SJCRH30 (cell line): ENCODE measurements at places on chromosomes 2 and 18. TPM values are rescaled to one million over a fixed set of nuclear protein-coding genes. Genes with fewer than 3 reads are reported as not detected.

GRCh38 chr2:65300134-65300760 is 72.6 kb downstream of the ACTR2 start:
- peak; percentile 42 for DNase-seq

DNA sequence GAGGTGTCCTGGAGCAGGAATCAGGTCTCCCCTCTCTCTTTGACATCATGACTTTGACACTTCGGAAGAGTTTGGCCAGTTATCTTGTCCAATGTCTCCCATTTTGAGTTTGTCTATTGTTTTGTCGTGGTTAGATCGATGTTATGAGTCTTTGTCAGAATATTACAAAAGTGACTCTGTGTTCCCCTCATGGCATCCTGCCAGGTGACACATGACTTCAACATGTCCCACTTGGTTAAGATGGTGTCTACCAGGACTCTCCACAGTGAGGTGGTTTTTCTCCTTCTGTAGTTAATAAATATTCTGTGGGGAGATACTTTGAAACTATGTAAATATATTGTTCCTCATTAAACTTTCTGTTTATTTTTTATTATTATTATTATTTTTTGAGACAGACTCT is 76.6 kb upstream of the BZW1 start:
- DNase-seq = no peak

DNA sequence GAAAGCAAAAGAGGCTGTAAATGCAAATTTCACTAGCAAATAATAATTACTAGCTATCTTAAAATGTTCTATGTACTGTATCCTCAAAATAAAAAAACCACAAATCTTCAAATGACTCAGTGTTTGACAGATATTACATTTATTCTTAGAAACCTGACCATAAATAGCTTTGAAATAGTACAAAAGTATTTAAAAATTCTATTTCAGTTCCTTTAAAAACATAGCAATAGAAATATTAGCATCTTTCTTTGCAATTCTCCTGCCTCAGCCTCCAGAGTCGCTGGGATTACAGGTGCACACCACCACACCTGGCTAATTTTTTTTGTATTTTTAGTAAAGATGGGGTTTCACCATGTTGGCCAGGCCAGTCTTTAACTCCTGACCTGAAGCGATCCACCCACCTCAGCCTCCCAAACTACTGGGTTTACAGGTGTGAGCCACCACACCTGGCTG is 50.6 kb downstream of the MSH6 start:
- DNase-seq = no peak

- no peak for DNase-seq
Measured at GRCh38 chr2:161710131-161710915, 86.1 kb downstream of the SLC4A10 start.

The ASXL3 gene
- 0.03 TPM in 1 of 2 replicates, not detected in the other for total RNA-seq
